ENCODE measurements at places on chromosomes 5 and 9.

DNA sequence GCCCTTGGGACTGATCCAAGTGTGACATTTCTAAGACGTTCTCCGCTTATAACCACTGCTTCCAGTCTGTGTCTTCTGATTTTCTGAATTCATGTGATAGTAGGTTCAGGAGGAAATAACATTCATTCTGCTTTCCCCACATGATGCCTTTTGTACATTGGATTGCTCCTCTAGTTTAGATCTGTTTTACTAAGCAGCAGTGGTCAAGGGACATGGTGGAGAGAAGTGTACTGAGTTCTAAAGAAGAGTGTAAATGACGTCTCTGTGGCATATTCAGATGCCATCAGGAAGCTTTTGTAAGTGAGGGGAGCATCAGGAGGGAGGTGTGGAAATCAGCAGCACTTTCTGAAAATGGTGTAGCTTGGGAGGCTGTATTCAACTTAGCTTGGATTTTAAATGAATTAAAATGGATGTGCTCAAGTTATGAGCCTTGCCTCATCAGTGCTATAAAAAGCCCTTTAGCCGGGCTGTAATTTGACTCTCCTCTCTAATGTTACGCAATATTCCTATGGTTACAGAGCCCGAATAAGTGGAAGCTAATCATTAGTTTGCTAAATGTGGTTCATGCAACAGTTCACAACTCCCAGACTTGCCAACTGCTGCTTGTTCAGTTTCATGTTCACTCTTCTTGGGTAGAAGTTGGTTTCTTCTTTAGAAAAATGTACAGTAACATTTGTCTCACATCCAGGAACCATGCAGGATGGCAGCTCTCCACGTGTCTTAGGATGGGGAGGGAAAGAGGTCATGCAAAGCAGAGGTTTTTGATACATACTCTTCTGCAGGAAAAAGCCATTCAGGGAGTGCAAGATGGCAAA, 281.3 kb downstream of the ARHGAP26 start:
- DNase-seq, result no peak

DNA sequence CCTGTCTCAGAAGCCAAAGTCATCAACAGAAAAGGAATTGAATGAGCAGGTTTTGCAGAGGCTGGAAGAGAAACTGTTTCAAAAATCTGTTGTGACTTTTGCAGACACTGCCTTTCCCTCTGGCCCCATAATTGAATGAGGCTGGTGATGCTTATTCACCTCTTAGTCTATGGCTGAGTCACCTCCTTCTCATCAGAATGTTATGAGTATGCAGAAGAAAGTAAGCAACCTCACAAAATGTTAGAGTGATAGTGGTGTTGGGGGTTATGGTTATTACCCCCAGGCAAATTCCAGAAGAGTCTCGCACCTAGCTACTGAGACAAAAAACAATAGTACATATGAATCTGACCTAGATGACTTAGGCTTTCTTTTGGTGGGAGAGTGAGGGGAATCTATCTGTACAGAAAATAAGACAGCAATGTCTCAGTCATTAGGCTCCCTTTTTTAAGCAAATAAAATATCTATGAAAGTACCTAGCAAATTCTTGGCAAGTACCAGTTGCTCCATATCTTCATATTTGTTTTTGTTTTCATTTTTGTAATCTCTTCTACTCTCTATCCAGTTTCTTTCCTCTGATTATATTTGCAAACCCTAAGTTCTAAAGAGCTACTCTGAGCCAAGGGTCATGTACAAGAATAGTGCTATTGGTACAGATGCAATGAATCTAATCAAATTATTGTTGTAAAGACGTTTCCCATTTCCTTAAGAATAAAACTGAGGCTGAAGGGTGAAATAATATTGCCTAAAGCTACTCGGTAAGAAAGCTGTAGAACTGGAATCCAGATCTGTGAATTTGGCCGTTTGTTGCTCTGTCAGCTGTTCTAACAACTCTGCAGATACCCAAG, 498.1 kb upstream of the TNC start:
- no peak for DNase-seq

DNA sequence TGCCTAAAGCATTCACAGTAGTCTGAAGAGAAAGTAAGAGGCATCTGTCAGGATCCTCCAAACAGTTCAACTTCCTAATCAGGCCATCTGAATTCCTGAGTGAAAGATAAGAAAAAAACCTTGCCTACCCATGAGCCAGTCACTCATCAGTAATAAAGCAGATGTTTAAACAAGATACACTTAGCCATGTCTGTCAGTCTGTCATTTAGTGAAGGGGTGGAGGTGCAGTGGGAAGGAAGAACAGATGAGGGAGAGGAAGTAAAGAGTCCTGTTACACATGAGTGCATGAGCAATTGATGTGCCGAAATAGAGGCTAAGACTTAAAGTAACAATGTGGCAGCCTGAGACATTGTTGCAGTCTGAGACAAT, 29.9 kb upstream of the DMRTA1 start:
- DNase-seq, result no peak

GRCh38 chr5:74054139-74054538, 428.1 kb downstream of the ARHGEF28 start:
- DNase-seq, result no peak

GRCh38 chr5:81749192-81749560, 1.7 kb downstream of the SSBP2 start:
- DNase-seq, result no peak

- no peak for DNase-seq
These were observed 13.5 kb upstream of the TTLL11 start for GRCh38 chr9:122106576-122106975.

GRCh38 chr5:4027088-4027734, 431.6 kb downstream of the IRX1 start:
- no peak for DNase-seq

- no peak for DNase-seq
These were observed 232.9 kb downstream of the ARRDC3 start for GRCh38 chr5:91150234-91150633.

DNA sequence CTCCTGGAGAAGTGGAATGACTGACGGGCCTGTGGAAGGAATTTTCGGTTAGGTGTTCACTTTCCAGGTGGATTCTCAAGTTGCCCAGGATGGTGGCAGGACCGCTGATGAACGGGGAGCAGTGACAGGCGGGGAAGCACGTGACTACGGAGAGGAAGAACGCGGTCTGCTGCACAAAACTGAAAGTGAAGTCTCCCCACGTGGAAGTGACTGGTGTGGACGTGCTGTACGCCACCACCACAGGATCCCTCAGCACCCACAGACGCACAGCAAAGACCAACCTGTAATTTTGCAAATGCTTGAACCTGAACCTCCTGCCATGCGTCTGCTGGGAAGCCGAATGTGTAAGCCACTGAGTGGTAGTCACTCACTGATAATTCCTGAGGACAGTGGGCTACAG, 51.4 kb downstream of the RNF130 start:
- no peak for DNase-seq

DNA sequence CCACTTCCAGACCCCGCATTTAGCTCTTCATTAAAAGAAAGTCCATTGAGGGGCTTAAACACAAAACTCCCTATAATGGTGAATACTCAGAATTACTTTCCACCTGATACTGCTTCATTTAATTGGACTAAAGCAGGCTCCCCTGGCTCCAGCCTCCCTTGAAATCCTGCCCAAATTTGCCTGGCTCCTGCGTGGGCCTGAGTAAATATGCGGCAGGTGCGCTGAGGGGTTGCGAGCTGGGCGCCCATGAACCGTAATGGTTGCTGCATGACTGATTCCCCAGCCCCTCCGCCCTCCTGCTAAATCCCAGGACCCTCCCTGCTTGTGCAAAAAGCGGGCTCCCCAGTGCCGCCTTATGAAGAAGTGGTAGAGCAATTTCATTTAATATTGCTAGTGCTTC, 639.7 kb downstream of the BNC2 start:
- no peak for DNase-seq

Measured in right renal pelvis (tissue), 4 donors.